Nephron progenitor cell (in vitro differentiated cells): ENCODE measurements at places on chromosomes 2 and 18.

- H3K4me3 ChIP-seq, result no peak overlapping the region
- peaks cover 11% of the 10 kb centered on the region for H3K4me1 ChIP-seq
- no peak for DNase-seq
- H3K27ac ChIP-seq, result no peak overlapping the region
Observed at GRCh38 chr2:10688921-10689807, 611 bp downstream of the NOL10 start.

DNA sequence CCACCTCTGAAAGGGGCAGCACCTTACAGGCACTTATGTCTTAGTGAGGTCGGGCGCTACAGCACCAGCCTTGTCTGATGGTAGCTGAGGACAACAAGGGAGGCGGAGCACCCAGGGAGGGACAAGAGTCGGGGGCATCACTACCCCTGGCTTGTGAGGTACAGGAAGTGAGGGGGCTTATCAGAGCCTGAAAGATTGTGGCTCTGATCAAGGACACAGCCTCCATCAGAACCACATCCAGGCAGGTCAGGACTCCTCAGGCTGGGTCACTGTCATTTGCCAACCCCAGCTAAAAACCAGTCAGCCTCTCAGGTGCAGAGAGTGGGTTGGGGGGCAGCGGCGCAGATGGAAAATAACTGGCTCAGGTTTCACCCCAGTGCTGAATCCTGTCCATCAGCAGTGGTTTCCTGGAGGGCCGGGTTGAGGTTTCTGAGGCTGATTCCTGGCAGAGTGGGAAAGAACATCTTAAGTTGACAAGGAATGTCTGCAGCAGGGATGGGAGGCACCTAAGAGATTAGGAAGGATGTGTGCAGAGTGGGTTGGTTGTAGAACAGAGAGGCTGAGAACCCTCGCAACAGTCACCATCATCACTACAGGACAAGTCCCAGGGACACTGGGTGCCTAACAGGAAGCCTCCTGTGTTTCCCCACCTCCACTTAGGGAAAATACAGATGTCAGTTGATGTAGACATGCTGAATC lies 45.3 kb downstream of the FBLN7 start:
- peak overlapping the region; percentile 35 for H3K27ac ChIP-seq
- peaks cover 32% of the 10 kb centered on the region for H3K27me3 ChIP-seq
- peaks cover 61% of the 10 kb centered on the region for H3K36me3 ChIP-seq
- no peaks in the 10 kb centered on the region for H3K4me1 ChIP-seq
- no peak overlapping the region for H3K4me3 ChIP-seq

- no peaks in the 10 kb centered on the region for H3K27me3 ChIP-seq
- H3K36me3 ChIP-seq, result peaks cover 72% of the 10 kb centered on the region
- no peaks in the 10 kb centered on the region for H3K4me1 ChIP-seq
- H3K4me3 ChIP-seq, result no peak overlapping the region
- no peak for DNase-seq
Observed at GRCh38 chr18:79917853-79918614, 33.4 kb downstream of the SLC66A2 start.

DNA sequence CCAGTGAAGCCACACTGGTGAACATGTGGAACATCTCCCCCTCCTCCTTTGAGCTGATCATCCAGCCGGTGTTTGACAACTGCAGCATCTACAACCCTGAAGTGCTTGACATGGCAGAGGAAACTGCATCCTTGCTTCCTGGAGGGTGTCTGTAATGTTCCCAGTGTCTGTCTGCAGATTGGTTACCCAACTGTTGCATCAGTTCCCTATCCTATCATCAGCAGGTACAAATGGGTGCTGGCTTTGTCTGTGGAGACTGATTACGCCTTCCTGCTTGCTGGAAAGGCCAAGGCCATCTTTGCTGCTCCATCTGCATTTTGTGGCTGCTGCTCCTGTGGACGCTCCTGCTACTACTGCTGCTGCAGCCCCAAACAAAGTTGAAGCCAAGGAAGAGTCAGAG lies 83.5 kb downstream of the SKA1 start:
- DNase-seq, result no peak
- no peak overlapping the region for H3K27ac ChIP-seq
- H3K36me3 ChIP-seq, result no peaks in the 10 kb centered on the region

DNA sequence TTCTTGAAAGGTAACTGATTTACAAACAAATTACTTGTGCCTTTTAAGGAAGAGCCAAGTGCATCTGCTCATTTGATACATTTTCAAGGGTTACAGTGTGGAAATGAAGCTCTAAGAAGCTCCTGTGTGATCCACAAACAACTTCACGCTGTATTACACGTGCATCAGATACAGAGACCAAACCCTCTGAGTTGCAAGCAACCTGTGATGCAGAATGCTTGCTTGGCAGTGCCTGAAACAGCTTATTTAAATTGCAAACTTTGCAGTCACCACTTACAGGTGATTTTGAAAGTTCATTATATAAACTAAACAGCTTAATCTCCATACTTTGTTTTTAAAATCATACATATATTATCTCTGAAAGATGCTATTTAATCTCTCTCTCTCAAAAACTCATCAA lies 50.1 kb downstream of the ZEB2 start:
- H3K4me1 ChIP-seq, result peaks cover 5% of the 10 kb centered on the region
- no peak for DNase-seq
- no peaks in the 10 kb centered on the region for H3K27me3 ChIP-seq
- H3K36me3 ChIP-seq, result peaks cover 13% of the 10 kb centered on the region
- H3K4me3 ChIP-seq, result peak overlapping the region; percentile 14

DNA sequence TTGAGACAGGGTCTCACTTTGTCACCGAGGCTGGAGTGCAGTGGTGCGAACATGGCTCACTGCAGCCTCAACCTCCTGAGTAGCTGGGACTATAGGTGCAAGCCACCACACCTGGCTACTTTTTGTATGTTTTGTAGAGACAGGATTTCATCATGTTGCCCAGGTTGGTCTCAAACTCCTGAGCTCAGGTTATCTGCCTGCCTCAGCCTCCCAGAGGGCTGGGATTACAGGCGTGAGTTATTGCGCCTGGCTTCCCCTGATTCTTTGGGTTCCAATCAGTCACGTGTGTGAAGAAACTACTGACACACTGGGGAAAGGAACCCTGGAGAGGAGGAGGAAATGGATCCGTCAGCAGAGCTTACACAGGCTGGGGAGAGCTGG lies 22.3 kb upstream of the RAB10 start:
- H3K4me1 ChIP-seq, result peaks cover 23% of the 10 kb centered on the region
- H3K36me3 ChIP-seq, result no peaks in the 10 kb centered on the region
- H3K4me3 ChIP-seq, result no peak overlapping the region

- H3K4me1 ChIP-seq, result peaks cover 53% of the 10 kb centered on the region
- H3K27me3 ChIP-seq, result peaks cover 6% of the 10 kb centered on the region
- H3K36me3 ChIP-seq, result no peaks in the 10 kb centered on the region
- H3K4me3 ChIP-seq, result no peak overlapping the region
Observed at GRCh38 chr2:36820942-36821605, 124.6 kb downstream of the VIT start.

- H3K36me3 ChIP-seq, result no peaks in the 10 kb centered on the region
- peaks cover 8% of the 10 kb centered on the region for H3K4me1 ChIP-seq
- peak; percentile 23 for DNase-seq
- no peaks in the 10 kb centered on the region for H3K27me3 ChIP-seq
- no peak overlapping the region for H3K27ac ChIP-seq
Observed at GRCh38 chr18:56756966-56757365, 105.8 kb downstream of the WDR7 start.

DNA sequence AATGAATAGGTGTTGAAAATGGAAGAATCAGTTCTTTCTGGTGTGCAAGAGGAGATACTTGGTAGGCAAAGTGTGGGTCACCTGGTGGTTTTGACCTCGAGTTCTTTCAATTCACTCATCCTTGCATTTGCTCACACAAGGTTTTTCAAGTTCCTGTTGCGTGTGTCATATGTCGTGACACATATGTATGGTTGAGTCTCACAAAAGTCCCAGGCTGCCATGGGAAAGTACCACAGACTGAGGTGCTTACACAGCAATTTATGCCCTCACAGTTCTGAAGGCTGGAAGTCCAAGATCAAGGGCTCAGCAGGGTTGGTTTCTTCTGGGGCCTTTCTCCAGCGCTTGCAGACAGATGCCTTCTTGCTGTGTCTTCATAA lies 64.4 kb downstream of the NCK2 start:
- H3K27ac ChIP-seq, result no peak overlapping the region
- no peak overlapping the region for H3K4me3 ChIP-seq
- DNase-seq, result no peak

- no peak overlapping the region for H3K4me3 ChIP-seq
- H3K27me3 ChIP-seq, result no peaks in the 10 kb centered on the region
- H3K36me3 ChIP-seq, result no peaks in the 10 kb centered on the region
- no peaks in the 10 kb centered on the region for H3K4me1 ChIP-seq
- DNase-seq, result no peak
Observed at GRCh38 chr2:180356676-180357075, 349.6 kb upstream of the CWC22 start.

- DNase-seq, result no peak
- peaks cover 10% of the 10 kb centered on the region for H3K27me3 ChIP-seq
- H3K27ac ChIP-seq, result no peak within 1 kb of the TSS
- no peaks in the 10 kb centered on the region for H3K36me3 ChIP-seq
Observed at GRCh38 chr2:112784199-112785189, at the start of gene IL1A. IL1A (minus strand) TSS chr2:112784493; CDS start chr2:112783770, 723 bp downstream.

DNA sequence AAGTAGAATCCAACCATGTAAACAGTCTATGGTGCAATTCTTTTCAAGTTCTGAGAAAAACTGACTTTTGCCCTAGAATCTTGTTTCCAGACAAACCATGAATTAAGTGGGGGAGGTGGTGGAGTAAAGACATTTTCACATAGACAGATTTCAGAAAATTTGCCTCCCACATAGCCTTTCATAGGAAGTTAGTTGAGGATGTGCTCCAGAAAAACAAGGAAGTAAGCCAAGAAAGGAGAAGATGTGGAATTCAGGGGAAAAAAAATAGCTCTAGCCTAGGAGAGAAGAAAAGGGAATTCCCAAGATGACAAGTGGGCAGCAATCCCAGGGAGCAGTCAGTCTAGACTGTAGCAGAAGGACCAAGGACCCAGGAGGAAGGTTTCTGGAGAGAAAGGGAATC lies 17.4 kb downstream of the RUFY4 start:
- H3K27ac ChIP-seq, result no peak overlapping the region
- no peaks in the 10 kb centered on the region for H3K4me1 ChIP-seq
- H3K27me3 ChIP-seq, result peaks cover 36% of the 10 kb centered on the region
- DNase-seq, result no peak
- no peaks in the 10 kb centered on the region for H3K36me3 ChIP-seq
- no peak overlapping the region for H3K4me3 ChIP-seq

- H3K4me1 ChIP-seq, result peaks cover 19% of the 10 kb centered on the region
- DNase-seq, result no peak
- peak overlapping the region; percentile 89 for H3K4me3 ChIP-seq
- peaks cover 37% of the 10 kb centered on the region for H3K27me3 ChIP-seq
Observed at GRCh38 chr2:130336150-130336876, 6.4 kb upstream of the IMP4 start.
